Neural crest cell (in vitro differentiated cells): ENCODE measurements at places on chromosomes 7 and 10.
A peak's percentile ranks its signal among the peaks of the same experiment; 100 is the strongest.

GRCh38 chr7:151014950-151015349 is 9.3 kb downstream of the ATG9B start:
- DNase-seq, result no peak

DNA sequence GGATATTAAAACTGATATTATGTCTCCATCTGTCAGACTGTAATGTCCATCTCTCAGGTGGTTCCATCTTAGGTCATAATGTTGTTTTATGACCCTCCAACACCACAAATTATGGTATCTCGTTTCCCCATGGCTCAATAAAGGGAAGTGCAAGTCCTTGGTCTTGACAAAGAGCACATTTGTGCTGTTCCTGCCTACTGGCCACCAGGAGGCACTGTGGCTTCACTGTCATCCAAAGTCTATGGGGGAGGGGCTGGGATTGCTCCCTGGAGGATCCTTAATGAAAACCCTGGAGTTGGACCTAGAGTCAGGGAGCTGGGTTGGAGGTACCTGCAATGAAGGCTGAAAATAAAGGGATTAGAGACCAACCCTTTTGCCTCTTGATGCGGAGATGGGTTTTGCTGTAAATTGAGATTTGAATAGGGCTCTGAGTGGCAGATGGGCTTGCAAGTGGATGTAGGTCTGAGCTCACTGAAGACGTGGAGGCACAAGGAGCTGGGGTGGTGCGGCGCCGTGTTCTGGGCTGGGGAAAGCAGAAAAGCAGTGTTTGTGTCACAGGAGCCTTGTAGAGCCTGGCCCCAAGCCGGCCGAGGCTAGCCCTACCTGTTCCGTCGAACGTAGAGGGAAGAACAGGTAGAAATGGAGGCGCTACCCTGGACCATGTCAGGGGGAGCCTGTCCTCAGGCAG is 180.5 kb upstream of the PRSS58 start:
- DNase-seq, result peak; percentile 6

- DNase-seq, result no peak
Observed at GRCh38 chr7:1312136-1313070, 79.7 kb downstream of the UNCX start.

- no peak for DNase-seq
Observed at GRCh38 chr7:50379082-50379481, 71.1 kb downstream of the FIGNL1 start.

GRCh38 chr7:130489140-130489983 is 2.5 kb upstream of the MEST start:
- DNase-seq, result no peak

DNA sequence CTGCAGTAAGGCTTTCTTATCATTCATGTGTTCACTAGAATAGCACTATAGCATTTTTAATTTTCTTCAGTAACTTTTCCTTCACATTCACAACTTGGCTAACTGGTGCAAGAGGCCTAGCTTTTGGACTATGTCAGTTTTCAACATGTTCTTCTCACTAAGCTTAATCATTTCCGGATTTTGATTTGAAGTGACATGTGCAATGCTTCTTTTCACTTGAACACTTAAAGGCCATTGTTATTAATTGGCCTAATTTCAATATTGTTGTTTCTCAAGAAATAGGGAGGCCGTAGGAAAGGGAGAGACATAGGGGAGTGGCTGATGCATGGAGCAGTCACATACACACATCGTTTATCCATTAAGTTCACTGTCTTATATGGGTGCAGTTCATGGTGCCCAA is 151.2 kb upstream of the NFE2L3 start:
- DNase-seq, result no peak

DNA sequence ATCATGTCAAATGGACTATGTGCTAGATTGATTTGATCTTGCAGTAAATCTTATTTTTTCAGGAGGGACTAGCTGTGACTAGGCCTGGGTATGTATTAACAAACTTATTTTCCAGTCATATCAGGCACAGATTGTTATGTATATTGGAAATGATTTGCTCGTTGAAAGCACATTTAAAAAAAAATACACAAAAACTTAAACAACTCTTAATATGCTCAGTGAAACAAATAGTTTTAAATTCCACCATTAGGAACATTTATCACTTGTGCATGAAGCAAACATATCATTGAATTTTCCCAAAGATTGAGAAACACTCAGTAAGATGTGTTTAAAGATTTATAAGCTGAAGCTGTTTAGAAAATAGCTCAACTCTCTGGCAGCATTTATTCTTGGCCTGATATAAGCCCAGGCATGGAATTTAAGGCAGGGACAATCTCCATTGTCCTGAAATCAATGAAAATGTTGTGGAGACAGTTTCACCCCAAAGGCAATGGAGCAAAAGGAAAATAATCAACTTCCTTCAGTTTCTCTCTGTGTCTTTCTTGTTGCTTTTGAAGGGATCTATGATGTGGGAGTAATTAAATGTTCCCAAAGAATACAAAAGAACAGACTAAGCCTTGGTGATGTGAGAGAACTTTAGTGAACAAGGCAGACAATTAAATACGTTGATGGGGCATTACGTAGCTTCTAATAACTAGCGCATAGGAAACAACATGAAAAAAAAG is 250.3 kb downstream of the GPR37 start:
- DNase-seq, result no peak

GRCh38 chr10:44293842-44294241 is 91.1 kb downstream of the CXCL12 start:
- DNase-seq, result no peak

DNA sequence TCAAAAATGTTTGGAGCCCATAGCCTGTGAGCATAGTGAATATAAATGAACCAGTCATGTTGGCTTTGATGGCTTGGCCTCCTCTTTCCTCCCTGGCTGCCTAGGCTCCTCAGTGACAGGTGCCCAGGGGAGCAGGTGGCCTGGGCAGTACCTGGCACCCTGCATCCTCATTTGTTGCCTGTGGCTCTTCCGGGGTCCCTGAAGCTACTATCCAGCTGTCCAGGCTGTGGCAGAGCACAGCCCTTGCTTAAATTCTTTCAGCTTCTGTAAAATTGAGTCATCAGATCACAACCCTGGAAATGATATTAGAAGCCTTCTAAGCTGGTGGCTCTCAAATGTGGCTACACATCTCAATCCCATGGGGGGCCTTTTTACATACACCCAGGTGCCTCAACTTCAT is 525.4 kb downstream of the GALNT17 start:
- DNase-seq, result no peak

GRCh38 chr10:126124046-126124445 is 227.7 kb downstream of the FANK1 start:
- no peak for DNase-seq

DNA sequence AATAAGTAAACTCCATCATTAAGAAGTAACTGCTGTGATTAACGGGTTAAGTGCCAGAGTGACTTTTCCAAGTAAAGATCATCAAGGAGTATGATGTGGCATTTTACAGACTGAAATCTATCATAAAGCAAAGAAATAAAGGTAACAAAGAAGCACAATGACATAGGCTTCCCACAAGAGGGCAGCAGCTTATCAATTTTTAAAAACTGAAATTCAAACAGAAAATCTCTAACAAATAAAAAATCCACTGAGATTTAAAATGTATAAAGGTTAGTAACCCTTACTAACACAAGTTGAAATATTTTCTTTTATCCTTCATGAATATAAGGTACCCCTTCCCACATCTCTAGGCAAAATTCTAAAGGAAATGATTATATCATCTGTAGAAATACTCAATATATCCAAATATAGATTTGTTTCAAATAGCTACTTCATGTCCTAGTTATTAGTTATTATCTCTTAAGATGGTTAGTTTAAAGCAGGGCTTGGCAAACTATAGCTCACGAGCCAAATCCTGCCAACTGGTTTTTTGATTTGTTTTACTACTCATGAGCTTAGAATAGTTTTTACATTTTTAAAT is 29.2 kb downstream of the FAM3C start:
- DNase-seq, result peak; percentile 30
